ENCODE measurements at places on chromosomes 1 and 21.

DNA sequence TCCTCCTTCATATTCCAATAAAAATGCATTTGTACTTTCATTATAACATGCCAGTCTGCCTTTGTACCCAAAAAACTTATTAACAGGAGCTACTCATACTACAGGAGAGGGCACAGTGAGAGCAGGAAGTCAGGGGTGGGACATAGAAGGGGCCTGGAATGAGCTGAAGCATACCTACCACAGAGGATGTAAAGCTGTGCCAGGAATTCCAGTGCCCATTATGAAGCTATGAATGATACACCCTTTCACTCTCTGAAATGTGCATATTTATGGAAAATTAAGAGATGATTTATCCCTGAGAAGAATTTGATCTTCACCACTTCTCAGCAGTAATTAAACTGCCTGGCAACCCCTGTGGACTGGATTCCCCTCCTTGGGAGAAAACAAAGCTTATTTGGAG is 65.8 kb downstream of the ATP5PO start:
- DNase-seq, result no peak

- no peak for DNase-seq
Measured at GRCh38 chr1:18956193-18957135, at the start of gene IFFO2. Gene IFFO2, minus strand, starts transcription at chr1:18956676. Its CDS starts 344 bp downstream, at chr1:18956332.

DNA sequence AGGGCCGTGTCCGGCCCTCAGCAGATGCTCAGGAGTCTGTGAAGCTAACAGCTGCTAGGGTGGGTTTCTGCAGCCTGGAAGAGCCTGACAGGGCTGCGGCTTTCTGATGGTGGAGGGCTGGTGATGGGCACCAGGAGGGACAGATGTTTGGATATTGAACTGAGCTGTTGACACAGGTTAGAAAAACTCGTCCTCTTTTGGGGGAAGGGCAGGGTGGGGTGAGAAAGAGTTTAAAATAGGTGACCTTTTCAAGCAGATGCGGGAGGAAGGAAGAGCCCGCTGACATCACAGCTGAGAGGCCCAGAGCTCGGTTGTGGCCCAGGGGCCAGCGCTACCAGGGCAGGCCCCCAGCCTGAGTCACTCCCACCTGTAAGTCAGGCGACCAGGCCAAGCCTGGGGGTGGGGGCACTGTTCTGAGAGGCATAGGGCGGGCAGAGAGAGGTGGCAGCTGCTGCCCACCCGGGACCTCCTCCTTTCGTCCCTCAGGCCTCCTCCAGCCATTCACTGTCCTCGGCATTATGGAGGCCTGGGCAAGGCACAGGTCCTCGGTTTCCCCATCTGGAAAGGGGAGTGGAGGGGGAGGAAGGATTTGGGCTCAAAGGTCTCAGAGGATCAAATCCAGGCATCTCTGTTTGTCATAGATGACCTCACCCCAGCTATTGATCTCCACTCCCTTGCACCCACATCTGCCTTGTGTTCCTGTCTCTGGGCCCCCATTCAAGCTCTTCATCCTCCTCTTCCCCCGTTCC is 32.3 kb upstream of the ID3 start:
- no peak for DNase-seq

- DNase-seq, result no peak
Measured at GRCh38 chr1:8866173-8866791, 12.2 kb downstream of the ENO1 start.

DNA sequence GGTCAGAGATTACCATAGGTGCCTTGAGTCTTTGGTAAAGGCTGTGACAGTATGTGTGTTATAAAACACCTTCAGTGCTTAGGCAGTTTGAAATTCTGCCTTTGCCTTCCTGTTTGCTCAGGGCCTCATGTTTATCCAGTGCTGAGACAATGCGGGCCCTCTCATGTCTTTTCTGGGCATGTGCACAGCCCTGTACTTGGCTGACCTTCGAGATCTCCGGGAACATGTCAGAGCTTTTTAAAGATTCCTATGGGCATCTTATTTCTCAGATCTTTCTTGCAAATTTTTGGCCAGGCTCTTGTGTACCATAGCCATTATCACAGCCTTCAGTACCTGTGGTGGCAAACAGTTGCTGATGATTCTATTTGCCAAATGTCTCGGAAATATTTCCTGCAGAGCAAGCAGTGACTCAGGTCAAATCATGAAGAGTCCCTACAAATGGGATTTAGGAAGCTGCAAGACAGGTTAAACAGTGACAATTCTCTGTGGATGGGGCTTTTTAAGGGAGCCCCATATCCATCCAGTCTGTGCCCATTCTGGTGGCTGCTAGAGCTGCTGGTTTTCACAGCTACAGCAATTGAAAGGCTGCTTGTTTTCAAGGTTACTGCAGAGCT is 42.1 kb downstream of the HOOK1 start:
- no peak for DNase-seq

DNA sequence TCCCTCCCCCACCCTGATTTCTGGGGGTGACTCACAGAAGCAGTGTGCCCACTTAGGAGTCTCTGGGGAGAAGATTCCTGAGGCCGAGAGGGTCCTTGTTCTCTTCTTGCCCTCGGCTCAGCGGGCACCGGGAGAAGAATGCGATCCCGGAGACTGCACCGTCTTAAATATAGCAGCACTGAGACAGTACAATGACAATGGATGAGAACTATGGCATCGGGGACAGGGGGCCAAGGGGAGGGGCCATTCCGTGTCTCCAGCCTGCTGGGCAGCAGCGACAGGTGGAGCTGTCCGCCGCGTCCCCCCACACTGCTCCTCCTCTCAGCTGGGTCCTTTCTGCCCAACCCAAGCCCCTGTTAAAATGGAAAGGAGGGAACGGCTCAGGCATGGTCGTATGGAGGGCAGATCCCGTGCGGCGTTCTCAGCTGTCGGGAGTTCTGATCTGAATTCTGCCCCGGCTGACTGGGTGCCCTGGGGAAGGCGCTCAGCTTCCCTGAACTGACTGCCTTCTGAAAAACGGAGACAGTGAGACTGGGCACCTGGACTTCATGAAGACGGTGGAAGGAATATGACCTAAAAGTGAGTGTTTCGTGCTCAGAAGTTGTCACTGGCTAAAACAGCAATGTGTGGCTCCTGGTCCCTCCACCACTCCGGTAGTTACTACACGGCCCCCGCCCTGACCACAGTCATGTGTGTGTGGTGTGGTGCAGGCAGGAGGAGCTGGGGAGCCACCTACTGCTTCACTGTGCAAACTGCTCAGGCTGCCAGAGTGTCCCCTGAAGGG is at the start of gene MYOM3:
Gene MYOM3 (minus strand): TSS at position 140 of the 784 bp plus-strand sequence. CDS start 3,499 bp downstream, outside the sequence.
- no peak for DNase-seq

- no peak for DNase-seq
Measured at GRCh38 chr1:245090491-245091090, 64.2 kb upstream of the KIF26B start.

DNA sequence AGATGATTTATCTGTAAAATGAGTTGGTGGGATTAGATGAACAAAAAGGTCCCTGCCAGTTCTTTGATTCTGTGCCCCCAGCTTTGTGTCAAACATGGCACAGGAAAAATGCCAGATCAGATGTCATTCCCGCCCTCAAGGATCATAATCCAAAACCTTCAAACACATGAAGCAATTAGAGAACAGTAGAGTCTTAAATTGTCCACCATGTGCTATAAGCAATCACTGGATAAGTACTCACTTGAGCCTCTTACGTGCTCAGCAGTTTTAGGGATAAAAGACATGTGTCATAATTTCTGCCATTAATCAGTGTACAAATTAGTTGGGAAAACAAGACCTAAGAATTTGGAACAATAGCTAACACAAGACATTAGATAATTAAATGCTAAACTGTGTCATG is 15.4 kb upstream of the KIAA0040 start:
- DNase-seq, result peak; percentile 69

- no peak for DNase-seq
Measured at GRCh38 chr1:55117941-55118340, 78.6 kb downstream of the PCSK9 start.

GRCh38 chr21:41802684-41803083 is 35.8 kb upstream of the RIPK4 start:
- no peak for DNase-seq

- DNase-seq, result no peak
Measured at GRCh38 chr1:233540816-233541215, 73.1 kb upstream of the KCNK1 start.

DNA sequence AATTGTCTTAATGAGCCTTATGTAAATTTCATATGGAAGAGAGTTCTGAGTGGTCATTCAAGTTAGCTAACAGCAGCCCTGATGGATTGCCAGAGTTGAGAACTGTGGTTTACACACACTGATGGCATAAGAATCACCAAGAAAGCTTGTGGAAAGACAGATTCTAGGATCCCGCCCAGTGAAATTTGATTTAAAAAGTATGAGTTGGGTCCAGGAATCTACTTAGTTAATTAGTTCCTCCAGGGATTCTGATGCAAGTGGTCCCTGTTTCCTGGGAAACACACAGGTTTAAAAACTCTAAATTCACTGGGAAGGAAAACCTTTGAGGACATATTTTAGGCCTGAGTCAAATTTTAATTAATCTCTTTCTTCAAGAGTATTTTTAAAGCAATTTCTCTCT is 144.3 kb downstream of the NTPCR start:
- no peak for DNase-seq

DNA sequence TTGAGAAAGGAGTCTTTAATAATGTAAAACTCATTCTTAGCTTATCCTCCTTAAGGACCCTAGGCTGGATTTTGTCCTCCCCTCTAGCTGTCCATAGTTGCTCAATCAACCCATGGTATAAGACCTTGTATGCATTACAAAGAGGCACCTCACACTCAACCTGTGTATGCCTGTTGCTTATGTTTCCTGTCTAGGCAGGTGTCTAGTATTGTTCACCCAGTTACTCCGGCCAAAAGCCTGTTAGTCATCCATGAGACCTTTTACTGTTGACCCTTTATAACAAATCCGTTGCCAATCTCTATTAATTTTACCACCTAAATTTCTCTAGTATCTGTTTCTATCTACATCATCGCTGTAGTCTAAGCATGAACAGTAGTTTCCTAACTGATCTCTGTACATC is 3.7 kb downstream of the LYPLAL1 start:
- DNase-seq, result no peak

GRCh38 chr1:165793951-165794350 is 25.3 kb upstream of the TMCO1 start:
- DNase-seq, result no peak

DNA sequence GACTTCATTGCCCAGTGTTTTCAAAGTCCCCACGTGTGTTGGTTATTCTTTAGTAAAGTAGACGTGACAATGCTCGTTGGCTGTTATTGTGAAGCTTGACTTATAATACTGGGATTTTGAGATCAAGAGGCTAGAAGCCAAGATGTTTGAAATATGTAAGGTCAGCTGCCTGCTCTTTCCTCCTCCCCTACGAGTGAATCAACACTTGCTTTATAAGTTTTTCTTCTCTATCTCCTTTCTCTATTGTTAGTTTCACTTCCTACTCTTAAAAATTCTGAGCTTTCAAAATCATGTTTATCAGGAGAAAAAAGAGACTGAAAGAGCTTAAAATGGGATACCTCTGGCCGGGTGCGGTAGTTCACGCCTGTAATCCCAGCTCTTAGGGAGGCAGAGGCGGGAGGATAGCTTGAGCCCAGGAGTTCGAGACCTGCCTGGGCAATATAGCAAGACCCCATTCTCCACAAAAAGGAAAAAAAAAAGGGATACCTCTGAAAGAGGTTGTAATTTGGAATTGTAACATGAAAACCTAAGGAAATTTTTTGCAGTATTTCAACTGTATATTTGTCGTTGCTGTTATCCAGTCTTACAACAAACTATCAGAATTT is 72.0 kb downstream of the EPB41 start:
- DNase-seq, result no peak

GRCh38 chr1:160744852-160745520 is 5.9 kb downstream of the SLAMF7 start:
- DNase-seq, result no peak

GRCh38 chr1:54326543-54327385 is 79.4 kb downstream of the SSBP3 start:
- no peak for DNase-seq

DNA sequence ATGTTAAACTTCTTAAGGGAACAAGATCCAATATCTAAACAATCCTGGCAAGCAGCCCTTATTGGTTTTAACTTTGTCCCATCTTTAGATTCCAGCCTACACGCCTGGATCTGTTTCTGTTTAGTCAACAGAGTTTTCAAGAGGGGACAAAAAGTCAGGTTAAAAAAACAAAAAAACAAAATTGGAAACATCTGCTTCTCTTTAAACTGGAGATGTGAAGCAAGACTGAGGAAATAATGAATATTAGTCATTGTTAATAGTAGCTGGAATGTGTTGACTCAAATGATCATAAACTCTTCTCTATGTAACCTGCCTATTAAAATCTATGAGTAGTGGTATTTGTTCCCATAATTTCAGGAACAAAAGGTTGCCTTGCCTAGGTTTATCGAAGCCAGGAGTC is 55.0 kb downstream of the NID1 start:
- no peak for DNase-seq

GRCh38 chr1:6352138-6352563 is 41.4 kb downstream of the ACOT7 start:
- no peak for DNase-seq

DNA sequence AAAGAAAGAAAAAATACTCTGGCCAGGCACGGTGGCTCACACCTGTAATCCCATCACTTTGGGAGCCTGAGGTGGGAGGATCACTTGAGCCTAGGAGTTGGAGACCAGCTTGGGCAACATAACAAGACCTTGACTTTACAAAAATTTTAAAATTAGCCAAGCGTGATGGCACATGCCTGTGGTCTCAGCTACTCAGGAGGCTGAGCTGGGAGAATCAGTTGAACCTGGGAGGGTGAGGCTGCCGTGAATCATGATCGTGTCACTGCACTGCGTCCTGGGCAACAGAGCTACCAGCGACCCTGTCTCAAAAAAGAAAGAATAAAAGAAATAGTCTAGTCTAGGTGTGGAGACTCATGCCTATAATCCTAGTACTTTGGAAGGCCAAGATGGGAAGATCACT is 22.3 kb downstream of the RRP1B start:
- no peak for DNase-seq

DNA sequence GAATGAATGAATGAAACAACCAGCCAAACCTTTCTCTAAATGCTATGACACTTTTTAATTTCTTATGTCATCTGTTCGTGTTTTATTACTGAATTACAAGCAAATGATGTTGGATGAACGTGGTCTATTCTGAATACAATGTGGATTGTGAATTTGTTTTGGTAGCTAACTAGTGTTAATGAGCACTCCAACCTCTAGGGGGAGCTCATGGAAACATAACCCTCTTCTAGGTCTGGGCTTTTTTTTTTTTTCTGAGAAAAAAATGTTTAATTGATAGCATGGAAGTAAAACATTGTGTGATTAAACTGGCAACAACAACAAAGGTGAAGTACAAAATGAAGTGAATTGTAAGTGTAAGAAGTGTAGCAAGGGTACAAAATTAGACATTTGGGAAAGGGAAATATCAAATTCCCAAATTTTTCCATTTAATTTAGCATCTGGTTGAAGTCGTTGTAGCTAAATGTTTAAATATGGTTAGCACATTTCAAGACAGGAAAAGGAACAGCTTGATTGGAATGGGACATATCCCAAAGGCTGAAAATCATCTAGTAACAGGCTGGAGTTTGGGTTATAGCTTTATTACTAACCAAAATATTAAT is 42.6 kb upstream of the PTGS2 start:
- no peak for DNase-seq

DNA sequence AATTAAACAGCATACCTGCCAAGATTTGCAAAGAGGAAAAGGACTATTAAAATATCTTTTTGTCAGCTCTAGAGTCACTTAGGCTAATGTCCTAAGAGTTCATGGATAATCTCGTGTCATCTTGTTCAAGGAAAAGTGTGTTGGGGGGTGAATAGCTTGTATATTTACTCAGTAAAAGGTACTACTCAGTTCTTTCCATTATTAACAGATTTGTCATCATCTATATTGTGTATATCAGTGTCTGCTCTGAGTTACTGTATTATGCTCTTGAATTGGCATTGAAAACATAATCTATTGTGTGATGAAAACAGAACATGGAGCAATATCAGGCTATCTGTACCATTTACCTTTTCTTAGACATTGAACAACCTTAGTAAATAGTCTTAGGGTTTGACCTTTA is 41.9 kb downstream of the SMG7 start:
- DNase-seq, result no peak
